ENCODE measurements at places on chromosomes 4 and X. TPM values are rescaled to one million over a fixed set of nuclear protein-coding genes. Genes with fewer than 3 reads are reported as not detected.

- DNase-seq = peak; percentile 16
Observed at GRCh38 chr4:54229631-54230483, 764 bp downstream of the PDGFRA start.

GRCh38 chr4:22478426-22478825 lies 37.4 kb downstream of the ADGRA3 start:
- DNase-seq = no peak

- no peak for DNase-seq
Observed at GRCh38 chr4:158374318-158374717, 147.4 kb upstream of the RXFP1 start.

DNA sequence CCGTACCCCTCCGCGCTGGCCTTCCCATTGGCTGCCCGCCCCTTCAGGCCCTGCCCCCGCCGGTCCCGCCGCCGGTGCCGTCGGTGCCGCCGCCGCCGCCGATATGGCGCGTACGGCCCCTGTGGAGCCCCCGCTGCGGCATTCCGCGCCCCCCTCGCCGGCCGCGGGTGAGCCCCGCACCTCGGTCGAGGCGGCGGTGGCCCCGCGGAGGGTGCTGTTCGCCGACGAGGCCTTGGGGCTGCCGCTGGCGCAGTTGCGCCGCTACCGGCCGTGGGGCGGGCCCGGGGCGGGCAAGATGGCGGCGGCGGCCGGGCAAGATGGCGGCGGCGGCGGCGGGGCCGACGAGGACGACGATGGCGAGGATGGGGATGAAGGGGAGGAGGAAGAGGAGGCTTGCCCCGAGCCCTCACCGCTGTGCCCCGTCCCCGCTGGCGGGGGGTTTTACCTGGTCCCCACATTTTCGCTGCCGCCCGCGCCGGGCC lies at the start of gene PPP1R3F:
PPP1R3F (plus strand) TSS at position 27 of the 482 bp plus-strand sequence; CDS start at position 104, 77 bp downstream.
- DNase-seq = no peak

DNA sequence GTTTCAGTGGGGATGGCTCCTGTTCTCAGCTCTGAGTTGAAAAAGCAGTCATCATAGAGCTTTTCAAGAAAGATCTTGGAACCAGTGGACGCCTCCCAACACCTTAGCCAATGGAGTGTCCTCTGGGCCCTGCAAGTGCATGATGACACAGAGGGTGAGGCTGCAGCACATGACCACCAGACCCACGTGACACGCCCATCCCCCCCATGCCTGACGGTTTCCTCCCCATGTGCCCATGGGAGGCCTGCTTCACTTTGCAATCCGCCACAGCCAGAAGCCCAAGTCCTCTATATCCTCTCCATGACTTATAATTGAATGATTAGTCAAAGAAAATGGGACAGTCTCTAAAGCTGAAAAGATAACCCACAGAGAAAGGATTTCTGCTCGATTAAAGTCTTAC lies 187.0 kb downstream of the AFAP1 start:
- no peak for DNase-seq

GRCh38 chr4:148425327-148426110 lies 16.7 kb downstream of the NR3C2 start:
- DNase-seq = no peak

DNA sequence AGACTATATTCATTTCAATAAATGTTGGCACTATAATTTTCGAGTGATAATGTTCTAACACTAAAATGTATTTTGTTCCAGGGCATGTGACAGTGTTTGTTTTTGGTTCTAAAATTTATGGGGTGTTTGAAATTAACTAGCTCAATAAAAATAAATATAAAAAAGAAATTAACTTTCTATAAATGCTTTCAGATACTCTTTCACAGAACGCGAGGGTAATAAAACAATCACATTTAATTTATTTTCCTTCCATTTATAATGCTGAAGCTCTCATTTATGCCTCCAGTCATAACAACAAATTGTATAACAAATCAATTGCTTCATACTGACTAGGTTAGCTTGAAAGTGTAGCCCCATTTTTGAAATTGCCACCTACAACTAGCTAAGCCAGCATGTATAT lies 122.4 kb upstream of the GPM6A start:
- DNase-seq = no peak

DNA sequence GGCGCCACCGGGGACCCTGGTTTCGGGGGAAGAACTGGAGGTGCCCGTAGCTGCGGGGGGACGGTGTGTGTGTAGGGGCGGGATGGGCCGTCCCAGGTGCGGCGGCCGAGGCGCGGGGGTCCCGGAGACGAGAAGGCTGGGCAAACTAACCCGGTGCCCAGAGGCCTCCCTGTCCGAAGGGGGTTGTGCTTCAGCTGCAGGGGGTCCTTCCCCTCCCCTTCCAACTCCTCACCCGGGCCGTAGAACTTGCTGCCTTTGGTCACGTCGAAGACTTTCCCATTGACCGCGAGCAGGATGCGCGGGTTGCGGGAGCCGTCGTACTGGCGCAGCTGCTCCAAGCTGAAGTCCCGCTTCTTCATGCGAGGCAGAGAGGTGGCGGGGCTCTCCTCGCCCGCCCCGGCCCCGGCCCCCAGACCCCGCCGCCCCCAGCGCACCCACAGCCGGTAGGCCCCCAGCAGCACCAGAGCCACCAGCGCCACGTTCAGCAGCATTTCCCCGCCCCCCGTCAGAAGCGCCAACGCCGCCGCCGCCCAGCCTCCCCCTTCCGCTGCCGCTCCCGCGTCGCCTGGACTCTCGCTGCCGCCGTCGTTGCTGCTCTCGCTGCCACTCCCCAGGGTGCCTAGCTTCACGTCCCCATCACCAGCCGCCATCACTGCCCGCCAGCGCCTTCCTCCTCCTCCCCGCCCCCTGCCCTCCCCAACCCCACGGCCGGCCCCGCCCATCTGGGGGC lies at the start of gene PGRMC2:
PGRMC2 (minus strand) TSS at position 673 of the 730 bp plus-strand sequence; CDS start at position 650, 23 bp downstream.
- peak; percentile 28 for DNase-seq

GRCh38 chr4:11831739-11832138 lies 403.0 kb upstream of the HS3ST1 start:
- DNase-seq = no peak

GRCh38 chr4:163556177-163556576 lies 61.7 kb downstream of the TMA16 start:
- no peak for DNase-seq

- no peak for DNase-seq
Observed at GRCh38 chrX:47482065-47482511, 934 bp downstream of the ZNF41 start.

DNA sequence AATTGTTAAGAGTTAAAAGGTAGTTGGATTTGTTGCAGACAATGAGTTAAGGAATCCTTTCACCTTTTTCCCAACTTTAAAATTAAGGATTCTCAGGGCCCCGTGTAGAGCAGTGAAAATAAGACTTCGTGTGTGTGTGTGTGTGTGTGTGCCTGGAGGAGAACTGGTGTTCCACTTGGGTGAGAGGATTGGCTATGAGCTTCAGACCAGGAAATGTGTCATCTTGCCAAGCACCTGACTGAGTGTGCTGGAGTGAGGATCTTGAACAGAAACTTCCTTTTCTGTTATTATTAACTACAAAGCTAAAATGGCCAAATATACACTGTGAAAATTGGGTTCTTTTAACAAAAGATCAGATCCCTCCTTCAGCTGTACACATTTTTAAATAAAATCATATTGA lies 113.1 kb upstream of the VCX2 start:
- DNase-seq = no peak

- DNase-seq = no peak
Observed at GRCh38 chr4:22730021-22730420, 37.3 kb downstream of the GBA3 start.

Gene APLN
- total RNA-seq = 0.98 TPM

Gene CPZ
- total RNA-seq = 4.0 TPM

Gene TMPRSS11F
- total RNA-seq = 0.10 TPM

Gene GPM6B
- total RNA-seq = 1.8 TPM

Gene TGIF2LX
- not detected for total RNA-seq

Gene RPS6KA6
- total RNA-seq = not detected
